ENCODE measurements at places on chromosomes 1 and 21.
A peak's percentile ranks its signal among the peaks of the same experiment; 100 is the strongest.

GRCh38 chr1:79976287-79976686, 969.8 kb upstream of the ADGRL4 start:
- no peak for DNase-seq

DNA sequence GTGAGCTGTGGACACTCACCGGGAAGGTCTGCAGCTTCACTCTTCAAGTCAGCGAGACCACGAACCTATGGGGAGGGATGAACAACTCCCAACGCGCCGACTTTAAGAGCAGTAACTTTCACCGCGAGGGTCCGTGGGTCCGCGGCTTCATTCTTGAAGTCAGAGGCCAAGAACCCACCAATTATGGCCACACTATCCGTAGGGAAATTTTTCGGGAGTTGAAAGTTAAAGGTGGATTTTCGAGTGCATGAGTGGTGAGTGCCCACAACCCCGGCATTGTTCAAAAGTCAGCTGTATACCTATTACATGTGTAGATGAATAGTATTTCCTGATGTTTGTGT, 19.7 kb downstream of the EXOC8 start:
- no peak for DNase-seq

DNA sequence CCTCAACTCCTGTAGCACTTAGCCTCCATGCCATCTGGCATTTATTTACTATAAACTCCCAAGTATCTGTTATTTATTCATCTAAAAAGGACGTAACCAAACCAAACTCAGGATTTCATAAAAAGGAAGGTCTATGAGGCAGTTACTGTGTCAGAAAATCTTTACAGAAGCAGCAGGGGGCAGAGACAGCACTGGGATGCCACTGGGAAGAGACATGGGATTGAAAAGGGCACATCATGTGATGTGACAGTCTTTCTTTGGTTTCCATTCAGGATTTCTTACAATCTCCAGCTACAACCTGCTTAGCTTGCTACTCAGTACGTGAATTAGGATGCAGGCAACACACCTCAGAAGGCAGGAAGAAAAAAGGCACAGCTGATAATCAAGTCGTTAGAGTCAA, 31.2 kb downstream of the SPRTN start:
- DNase-seq, result no peak

DNA sequence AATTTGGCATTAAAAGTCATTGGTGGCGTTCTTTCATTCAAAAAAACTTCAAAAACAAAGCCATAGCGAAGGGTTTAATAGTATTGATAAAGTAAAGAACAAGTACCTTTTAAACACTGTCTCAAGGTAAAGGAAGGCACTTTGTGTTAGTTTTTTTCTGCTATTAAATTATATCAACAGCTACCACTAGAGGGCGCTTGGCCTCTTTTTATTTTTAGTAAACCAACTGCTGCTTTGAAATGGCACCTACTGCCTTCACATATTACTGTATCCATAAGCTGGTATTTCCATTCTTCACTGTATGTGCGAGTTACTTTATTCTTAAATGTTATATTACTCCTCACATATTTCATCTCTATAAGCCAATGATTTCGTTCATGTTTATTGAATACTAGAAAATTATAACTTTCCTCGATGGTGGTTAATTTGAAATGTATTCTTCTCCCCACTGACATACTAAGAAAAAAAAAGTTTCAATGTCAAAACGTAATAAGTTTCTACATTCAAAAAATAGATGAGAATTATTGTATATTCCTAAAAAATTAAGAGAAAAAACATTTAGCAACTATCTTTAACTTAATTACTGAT, 125.7 kb upstream of the CXADR start:
- no peak for DNase-seq

DNA sequence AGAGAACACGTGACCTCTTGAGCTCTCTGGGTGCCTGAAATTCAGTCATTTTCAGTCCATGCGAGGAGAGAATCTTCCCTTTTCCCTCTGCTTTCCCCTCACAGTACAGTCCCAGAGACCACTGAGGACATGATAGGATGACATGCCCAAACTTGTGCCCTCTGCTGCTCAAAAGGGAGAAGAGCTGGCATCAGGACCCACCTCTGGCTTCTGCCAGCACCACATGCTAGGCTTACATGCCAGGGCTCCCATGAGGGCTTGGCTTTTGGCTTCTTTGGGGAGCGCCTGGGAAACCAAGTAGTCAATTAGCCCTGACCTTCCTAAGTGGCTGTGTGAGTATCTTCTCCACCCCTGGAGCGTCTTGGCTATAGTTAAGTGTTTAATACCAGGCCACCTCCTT, 13.8 kb upstream of the KCNQ4 start:
- DNase-seq, result no peak

DNA sequence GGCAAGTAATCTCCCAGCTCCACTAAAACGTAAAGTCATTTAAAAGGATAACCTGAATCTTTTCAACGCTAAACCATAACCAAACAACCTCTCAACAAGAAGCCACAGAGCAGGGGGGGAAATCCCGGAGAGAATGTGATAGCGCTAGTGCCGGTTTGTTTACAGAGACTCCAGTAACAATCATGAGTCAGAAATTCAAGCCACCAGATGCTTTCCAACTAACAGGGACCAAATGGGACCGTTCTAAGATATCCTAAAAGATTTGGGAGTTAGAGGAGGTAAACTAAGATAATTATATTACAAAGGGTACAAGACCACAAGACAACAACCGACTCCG, 825 bp downstream of the DCAF8 start:
- peak; percentile 34 for DNase-seq

GRCh38 chr1:74579425-74579824, 67.0 kb upstream of the LRRC53 start:
- no peak for DNase-seq

DNA sequence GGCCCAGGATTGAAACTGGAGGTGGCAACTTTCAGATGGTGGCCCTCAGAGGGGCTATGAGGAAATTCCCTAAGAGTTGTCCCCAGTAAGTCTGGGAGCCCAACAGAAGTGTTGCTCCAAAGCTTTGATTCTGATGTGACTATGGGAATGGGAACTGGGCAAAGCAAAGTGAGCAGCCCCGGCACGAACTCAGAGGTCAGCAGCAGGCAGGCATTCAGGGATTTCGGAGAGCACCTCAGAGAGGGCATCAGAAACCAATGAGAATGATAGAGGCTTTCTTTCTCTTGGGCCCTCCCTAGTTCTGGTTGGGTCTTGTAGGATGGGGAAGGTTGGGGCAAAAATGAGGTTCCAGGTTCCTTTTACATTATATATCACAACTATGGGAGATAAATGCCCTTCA, 121.2 kb upstream of the HMGB4 start:
- no peak for DNase-seq

GRCh38 chr1:240687820-240688219, 75.9 kb upstream of the GREM2 start:
- no peak for DNase-seq

GRCh38 chr1:165524639-165525285, 19.0 kb upstream of the LRRC52 start:
- DNase-seq, result no peak

- no peak for DNase-seq
Measured at GRCh38 chr1:3074800-3075199, 5.8 kb downstream of the PRDM16 start.

DNA sequence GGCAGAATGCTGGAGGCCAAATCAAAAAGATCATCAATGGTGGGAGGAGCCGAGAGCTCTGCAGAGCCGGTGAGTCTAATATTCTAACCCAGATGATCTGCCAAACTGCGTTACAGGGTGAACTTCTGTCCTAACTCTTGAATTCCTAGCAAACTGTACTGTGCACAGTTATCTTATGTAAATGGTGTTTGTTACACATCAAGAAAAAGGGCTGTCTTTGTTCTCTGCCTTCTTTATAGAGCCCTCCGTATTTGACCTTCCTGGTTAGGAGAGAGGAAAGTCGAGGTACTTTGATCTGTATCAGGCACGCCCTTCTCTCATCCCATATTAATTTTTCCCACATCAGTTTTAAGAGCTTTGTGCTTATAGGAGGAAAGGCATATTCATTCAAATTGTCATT, 37.6 kb downstream of the MT1HL1 start:
- no peak for DNase-seq

DNA sequence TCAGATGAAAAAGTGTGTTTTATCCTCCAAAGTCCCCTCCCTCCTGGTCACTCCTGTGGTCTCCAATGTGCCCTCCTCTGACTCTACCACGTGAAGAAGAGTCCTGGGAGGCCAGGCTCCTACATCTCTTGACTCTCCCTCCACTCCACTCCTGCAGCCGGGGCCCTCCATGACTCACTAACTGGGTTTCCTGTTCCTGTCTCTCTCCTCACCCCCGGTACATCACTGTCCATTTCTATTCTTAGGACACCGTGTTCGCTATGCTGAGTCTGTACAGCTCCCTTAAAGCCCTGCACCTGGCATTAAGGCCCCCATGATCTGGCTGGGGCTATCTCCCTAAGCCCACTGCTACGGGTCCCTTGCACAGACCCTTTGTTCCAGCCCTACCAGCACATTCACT, 93.4 kb downstream of the BCAR3 start:
- DNase-seq, result no peak

DNA sequence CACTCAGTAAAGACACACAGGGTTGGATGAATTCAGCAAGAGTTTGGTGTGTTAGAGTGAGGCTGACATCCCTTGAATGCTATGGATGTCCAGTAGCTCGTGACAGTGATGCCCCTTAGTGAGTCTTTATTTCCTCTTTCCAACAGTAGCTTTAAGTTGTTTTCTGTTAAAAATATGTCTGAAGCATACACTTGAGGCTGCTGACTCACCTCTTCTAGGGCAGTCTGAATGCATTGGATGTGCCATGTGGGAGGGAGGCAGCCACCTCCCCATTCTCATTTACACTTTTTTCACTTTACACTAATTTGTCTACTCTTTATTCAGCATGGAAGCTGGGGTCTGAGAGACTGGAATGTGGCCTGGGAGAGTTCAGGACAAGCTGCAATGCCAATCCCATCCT, 17.6 kb downstream of the NOS1AP start:
- no peak for DNase-seq

DNA sequence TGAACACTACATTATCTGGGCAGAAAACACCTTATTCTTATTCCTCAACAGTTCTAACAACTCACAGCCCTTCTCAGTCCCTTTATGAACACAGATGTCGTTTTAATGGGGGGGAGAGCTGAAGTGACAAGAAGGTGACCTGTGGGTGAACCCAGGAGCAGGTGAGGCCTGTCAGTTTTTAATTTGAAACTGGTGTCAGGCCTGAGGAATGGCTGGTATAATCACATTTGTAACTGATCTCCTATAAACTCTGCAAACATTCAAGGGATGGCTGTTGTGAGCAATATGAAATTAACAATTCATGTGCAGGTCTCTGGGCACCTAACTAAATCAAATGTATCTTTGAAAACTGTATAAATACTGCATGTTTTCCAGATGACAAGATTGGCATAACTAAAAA, 362.1 kb upstream of the NR5A2 start:
- DNase-seq, result no peak

GRCh38 chr1:181149326-181150125, 61.0 kb downstream of the IER5 start:
- DNase-seq, result no peak

- DNase-seq, result no peak
Measured at GRCh38 chr1:4531842-4532241, 122.6 kb upstream of the AJAP1 start.

- no peak for DNase-seq
Measured at GRCh38 chr1:226619031-226619430, 70.5 kb downstream of the STUM start.

DNA sequence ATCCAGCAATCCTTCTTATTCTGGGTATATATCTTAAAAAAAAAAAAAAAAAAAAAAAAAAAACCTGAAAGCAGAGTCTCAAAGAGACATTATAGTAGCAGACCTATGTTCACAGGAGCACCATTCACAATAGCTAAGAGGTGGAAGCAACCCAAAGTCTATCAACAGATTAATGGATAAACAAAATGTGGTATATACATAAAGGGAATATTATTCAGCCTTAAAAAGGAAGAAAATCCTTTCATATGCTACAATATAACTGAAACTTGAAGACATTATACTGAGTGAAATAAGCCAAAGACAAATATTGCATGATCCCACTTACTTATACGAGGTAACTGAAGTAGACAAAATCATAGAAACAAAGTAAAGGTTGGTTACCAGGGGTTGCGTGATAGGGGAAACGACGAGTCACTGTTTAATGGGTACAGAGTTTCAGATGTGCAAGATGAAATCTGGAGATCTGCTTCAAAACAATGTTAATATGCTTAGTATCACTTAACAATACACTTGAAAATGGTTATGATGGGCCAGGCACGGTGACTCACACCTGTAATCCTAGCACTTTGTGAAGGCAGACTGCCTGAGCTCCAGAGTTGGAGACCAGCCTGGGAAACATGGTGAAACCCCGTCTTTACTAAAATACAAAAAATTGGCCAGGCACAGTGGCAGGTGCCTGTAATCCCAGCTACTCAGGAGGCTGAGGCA, 29.5 kb downstream of the PIK3R3 start:
- DNase-seq, result no peak

DNA sequence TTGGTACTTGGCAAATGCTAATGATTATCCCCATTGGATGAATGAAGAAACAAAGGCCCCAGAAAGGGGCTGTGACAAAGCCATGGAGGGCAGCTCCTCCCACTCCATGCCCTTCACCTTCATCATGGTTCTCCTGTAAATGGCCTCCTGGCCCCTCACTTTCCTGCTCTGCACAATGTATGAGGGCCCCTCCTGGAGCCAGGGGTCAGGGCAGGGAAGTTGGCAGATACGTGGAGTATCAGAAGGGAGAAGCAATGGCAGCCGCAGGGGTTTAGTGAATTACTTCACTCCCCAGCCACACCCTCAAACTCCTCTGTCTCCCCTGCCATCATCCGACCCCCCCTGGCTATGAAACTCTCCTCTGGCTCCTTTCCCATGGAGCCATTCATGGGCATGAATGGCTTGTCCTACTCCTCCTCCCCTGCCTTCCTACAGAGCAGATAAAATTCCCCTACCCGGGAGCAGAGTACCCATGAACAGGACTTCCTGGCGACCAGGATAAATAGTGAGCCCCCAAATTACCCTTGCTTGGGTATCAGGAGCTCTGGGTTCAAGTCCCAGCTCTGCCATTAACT, 86.3 kb downstream of the CAMK2N1 start:
- DNase-seq, result no peak

GRCh38 chr1:176174108-176174507, 33.0 kb downstream of the COP1 start:
- DNase-seq, result no peak

DNA sequence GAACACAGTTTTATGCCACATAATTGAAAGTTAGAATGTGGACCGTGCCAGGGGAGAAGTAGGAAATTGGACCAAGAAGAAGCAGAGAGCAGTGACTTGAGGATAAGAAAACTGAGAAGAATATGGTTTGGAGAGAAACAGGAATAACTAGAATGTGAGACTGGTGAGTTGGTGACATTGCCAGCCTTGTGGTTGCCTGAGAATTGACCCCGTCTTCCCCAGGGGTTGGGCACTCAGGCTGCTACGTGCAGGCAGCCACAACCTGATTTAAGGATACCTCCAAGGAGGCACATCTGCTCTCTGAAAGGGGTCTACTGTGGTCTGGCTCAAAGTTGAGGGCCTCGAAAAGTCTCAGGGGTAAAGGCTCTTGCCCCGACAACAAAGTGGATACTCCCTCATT, 112.1 kb upstream of the ARTN start:
- DNase-seq, result no peak

DNA sequence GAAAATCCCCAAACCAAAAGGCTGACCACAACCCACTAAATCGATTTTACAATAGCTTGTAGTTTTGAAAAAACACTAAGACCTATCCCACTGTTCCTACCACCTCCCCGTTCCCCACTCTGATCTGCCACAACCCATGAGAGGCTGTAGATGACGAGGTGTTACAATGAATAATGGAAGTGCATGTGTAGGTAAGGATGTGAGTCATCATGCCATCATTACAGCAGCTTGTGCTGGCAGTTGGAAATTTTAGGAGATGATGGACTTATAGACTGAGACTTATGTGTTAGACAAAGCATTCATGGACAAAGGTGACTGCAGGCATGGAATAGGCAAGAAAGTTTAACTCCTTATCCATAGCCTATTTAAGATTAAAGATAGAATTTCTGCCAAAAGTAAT, 184.7 kb upstream of the CACYBP start:
- DNase-seq, result no peak

All from stimulated activated CD8-positive, alpha-beta memory T cell treated with anti-CD3 and anti-CD28 coated beads, Interleukin-2, amount 100 ng/mL, for 48 hours (primary cell).